HFFc6 (cell line): ENCODE measurements at places on chromosomes 16 and 17. TPM values are rescaled to one million over a fixed set of nuclear protein-coding genes. Genes with fewer than 3 reads are reported as not detected.

GRCh38 chr16:87764600-87765472, 950 bp downstream of the KLHDC4 start:
- DNase-seq = no peak

DNA sequence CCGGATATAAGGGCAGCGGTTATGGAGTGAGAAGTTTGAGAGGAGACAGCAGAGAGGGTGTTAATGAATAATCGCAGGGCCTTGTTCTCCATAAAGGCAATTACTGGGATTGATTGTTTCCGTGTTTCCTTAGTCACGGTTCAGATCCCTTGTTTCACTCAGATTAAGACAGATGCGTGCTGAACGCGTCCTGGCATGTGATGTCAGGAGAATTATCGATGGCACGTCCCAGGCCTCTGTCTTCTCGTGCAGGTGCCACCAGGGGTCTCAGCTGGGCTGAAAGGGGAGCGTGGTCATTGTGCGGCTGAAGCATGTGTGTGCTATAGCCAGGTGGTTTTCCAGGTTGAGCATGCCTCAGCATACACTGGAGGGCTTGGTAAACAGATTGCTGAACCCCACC, 142.4 kb upstream of the NOL11 start:
- DNase-seq = no peak

The CES5A gene
- not detected in 3 replicates for total RNA-seq

The KRT20 gene
- total RNA-seq = not detected in 3 replicates

- DNase-seq = no peak
Measured at GRCh38 chr16:11224096-11224893, 31.7 kb downstream of the SOCS1 start.

DNA sequence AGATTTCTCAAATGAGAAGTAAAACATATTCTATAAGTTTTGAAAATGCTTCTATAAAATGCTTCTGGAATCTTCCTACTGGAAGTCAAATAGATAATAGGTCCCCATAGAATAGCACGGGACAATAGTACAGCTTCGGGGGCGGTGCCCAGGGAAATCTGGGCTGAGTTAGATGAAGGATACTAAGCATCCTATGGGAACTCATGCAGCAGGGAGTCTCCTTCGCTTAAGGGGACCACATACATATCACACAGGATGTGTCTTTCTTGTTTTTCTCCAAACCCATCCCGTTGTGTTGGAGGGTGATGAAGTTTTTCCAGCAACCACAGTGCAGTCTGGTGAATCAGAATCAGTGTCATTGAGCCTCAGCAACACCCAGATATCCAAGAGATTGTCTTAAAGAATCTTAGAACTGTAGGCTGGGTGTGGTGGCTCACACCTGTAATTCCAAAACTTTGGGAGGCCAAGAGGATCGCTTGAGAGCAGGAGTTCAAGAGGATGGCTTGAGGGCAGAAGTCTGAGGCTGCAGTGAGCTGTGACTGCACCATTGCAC, 84.2 kb downstream of the PITPNC1 start:
- no peak for DNase-seq

GRCh38 chr16:67736858-67737257, 17.7 kb upstream of the GFOD2 start:
- DNase-seq = no peak

DNA sequence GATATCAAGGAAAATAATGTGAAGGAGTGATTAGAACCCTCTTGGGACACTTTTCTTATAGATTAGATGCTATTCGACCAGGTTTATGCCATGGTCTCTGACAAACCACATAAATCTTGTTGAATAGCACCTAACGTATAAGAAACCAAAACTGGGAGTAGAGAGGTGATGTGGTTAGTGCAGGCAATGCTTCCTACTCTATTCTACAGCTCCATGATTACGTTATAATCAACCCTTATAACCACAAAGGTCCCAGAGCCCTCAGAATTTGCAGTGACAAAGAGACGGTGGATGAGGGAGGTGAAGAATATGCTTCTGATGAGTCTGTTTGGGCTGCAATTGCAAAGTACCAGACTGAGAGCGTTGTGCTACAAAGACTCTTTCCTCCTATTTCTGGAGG, 78.4 kb downstream of the ARHGAP44 start:
- no peak for DNase-seq

The SRR gene
- 19.3 to 26.8 TPM (median 20.0 TPM) in 3 replicates for total RNA-seq

- peak; percentile 58 for DNase-seq
Measured at GRCh38 chr17:81200695-81201580, 21.8 kb downstream of the CEP131 start.

The MT1X gene
- 27.0 to 41.3 TPM (median 30.8 TPM) in 3 replicates for total RNA-seq

The CACNG3 gene
- total RNA-seq = not detected in 3 replicates

- peak; percentile 37 for DNase-seq
Measured at GRCh38 chr17:16052486-16052885, 52.9 kb downstream of the TTC19 start.

GRCh38 chr16:75475420-75475847, 10.9 kb upstream of the TMEM170A start:
- DNase-seq = no peak

DNA sequence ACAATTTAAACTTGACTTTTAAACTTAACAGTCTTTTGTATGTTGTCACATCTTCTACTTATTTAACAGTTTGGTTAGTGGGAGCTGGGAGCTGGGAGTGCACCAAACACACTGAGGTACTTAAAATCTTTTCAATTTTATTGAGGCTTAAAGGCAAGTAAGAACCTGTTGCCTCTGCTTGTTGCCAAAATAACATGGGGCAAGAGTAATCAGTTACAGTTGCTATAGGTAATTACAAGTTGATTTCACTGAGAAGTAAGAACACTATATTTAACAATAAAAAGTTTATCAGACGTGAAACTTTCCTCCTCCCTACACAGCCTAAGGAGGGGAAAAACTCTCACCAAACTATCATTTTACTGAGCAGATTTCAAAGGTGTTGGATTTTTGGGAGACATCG, 135.2 kb downstream of the FTO start:
- no peak for DNase-seq

The ACSM2B gene
- total RNA-seq = not detected in 3 replicates
